HS-27A (cell line): ENCODE measurements at places on chromosomes 7 and 10.

DNA sequence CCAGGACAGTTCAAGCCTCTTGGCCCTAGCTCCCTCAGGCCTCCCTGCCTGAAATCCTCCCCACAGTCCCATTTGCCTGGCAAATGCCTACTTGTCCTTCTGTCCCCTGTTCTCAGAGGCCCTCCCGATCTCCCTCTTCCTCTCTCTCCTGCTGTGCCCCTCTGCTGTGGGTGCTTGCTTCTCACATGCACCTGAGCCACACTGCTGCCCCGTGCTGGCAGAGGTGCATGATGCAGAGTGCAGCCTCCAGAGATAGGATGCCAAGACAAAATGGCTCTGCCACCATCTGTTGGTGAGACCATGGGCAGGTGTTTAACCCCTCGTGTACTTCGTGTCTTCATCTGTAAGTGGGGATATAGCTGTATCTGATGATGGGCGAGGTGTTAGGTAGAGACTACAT, 158.4 kb downstream of the RGS10 start:
- DNase-seq = no peak

DNA sequence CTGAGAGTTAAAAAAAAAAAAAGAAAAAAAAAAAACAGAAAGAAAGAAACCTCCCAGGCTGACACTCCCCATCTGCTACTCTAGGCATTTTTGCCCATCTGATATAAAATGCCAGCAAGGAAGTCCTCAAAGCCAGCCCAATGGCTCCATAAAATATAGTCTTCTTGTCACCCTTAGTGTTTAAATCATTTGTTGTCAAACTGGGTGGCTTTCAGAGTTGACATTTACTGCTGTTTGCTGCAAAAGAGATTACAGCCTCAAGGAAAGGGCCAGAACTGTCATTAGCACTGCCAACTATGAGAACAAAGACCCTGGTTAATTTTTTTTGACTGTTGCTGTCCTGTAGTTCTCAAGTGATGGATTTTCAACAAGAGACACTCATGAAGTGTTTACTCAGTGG, 86.5 kb downstream of the TRIL start:
- no peak for DNase-seq

DNA sequence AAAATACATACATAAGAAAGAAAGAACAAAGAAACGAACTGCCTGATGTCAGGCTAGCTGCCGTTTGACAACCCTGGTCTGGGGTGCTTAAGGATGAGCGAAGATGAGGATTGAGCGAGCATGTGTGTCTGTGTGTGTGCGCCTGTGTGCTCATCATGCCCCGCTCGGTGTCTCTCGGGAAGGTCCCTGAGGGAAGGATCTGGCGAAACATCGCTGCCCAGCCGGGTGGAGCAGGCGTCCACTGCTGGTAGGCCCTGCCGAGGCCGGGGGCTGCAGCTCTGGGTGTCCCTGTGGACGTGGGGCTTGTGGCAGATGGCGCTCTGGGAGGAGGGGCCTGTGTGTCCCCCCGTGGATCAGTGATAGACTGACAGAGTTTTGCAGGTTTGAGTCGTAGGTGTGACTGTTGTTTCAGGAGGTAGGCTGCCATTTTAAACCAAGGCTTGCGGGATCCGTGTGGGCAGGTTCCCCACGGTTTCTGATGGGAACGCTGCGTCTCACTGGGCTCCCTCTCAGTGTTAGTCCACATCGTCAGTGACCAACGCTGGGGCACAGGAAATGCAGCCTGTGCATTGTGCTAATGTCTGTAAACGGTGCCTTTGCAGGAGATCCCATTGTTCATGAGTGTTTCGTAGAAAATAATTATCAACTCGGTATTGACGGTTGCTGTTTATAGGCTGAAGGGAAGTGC, 5.9 kb upstream of the SUN1 start:
- no peak for DNase-seq

GRCh38 chr7:146096994-146097393, 19.6 kb upstream of the CNTNAP2 start:
- DNase-seq = no peak

- DNase-seq = no peak
Observed at GRCh38 chr10:131825150-131825848, 75.5 kb upstream of the PPP2R2D start.

- peak; percentile 43 for DNase-seq
Observed at GRCh38 chr7:21945454-21946221, at the start of gene CDCA7L. Gene CDCA7L (minus strand): TSS chr7:21945899. CDS start chr7:21945804, 95 bp downstream.

GRCh38 chr10:44390585-44391072, 5.7 kb upstream of the CXCL12 start:
- DNase-seq = no peak

DNA sequence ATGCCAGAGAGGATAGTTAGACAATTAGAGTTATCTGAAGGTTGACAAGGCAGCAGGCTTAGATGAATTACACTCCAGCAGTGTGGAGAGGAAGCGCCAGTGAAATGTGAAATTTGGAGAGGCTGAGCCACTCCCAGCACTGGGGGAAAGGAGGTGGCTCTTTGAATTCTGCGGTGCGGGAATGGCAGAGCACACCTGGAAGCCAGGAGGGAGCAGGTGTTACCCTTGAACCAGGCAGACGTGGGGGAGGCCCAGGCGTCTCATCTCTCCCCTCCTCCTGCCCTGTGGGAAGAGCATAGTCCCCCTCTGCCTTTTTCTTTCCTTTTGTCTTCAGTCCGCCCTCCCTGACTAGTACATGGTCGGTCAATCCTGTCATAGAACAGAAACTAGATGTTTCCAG, 203.1 kb downstream of the DPP6 start:
- DNase-seq = no peak
